ENCODE measurements at places on chromosomes 12 and 14. TPM values are rescaled to one million over a fixed set of nuclear protein-coding genes. Genes with fewer than 3 reads are reported as not detected.

The GLI1 gene
- total RNA-seq: 0.25 TPM

The PLEKHD1 gene
- 0.49 TPM for total RNA-seq

The CD4 gene
- total RNA-seq: 2.2 TPM

The MYF6 gene
- total RNA-seq: 0.74 TPM

The KRT73 gene
- not detected for total RNA-seq

The TTC7B gene
- total RNA-seq: 11.6 TPM

The TPH2 gene
- not detected for total RNA-seq

The TAS2R7 gene
- not detected for total RNA-seq

The RD3L gene
- total RNA-seq: not detected

The MEG3 gene
- total RNA-seq: 91.7 TPM

The CLEC2A gene
- 0.25 TPM for total RNA-seq

The RNASE3 gene
- total RNA-seq: not detected

The OTX2 gene
- total RNA-seq: 0.25 TPM

The LARP4 gene
- 67.4 TPM for total RNA-seq

The KIF21A gene
- 154 TPM for total RNA-seq

The TRPV4 gene
- 0.25 TPM for total RNA-seq

The TMPRSS12 gene
- not detected for total RNA-seq

The DTX3 gene
- 47.7 TPM for total RNA-seq

The SRGAP1 gene
- total RNA-seq: 38.8 TPM

The BHLHE41 gene
- 0.74 TPM for total RNA-seq

The DACT1 gene
- 133 TPM for total RNA-seq

The MANSC1 gene
- total RNA-seq: 2.5 TPM

Data from temporal lobe (tissue), 4 donors.